ENCODE measurements at places on chromosomes 2 and 18.

GRCh38 chr18:29523371-29523770 is 1346.4 kb upstream of the CDH2 start:
- no peak for DNase-seq

DNA sequence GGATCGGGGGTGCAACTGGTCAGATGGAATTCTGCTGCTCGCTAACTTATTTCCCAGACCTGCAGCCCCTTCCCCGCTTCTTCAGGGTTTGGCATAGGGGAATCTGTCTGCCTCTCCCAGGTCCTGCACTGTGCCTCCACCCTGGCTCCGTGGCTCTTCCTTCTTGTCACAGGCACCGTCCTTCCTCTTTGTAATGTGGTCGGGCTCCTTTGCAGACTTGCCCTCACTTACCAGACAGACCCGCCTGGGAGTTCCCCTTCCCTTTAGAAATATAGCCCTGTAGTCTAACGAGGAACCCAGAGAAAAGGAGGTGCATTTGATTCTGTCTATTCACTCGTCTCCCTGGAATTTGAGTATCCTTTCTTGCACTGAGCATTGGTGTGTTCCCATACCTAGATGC is 63.9 kb upstream of the PAX8 start:
- no peak for DNase-seq

DNA sequence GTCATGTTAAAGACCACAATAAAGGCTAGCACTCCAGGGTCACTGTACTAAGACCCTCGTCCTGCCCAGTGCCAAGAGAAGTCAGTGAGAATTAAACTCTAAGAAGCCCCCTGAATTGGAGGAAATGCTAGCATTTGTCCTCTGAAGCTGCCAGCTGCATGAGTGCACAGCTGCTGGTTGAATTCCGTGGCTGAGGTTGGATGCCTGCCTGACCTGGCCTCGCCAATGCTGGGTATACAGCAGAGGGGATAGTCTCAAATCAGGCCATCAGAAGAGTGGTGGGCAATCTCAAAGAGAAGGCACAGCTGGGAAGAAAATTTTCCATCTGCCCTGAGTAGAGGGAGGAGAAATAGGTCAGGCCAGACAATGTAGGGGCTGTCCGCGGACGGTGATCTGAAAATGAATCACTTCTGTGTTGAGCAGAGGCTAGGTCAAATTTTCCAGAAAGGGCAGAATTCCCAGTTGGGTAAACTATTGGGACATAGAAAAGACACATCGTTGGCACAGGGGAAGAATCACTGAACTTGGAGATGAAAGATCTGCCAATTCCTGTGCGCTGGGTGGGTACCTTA is 110.5 kb upstream of the AGAP1 start:
- DNase-seq = no peak

DNA sequence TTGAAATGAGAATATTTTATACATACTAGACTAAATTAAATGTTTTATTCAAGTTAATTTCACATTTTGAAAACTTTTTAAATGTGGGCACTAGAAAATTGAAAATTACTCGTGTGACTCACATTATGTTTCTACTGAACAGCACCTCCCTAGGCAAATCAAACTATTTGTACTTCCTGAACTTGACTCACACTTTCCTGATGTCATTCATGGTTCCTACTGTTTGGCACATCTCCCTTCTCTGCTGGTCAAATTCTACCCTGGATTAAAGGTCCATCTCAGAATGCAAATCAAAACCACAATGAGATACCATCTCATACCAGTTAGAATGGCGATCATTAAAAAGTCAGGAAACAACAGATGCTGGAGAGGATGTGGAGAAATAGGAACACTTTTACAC is 16.7 kb downstream of the LHCGR start:
- DNase-seq = no peak
